ENCODE measurements at places on chromosomes 12 and 14. TPM values are rescaled to one million over a fixed set of nuclear protein-coding genes. Genes with fewer than 3 reads are reported as not detected.
A peak's percentile ranks its signal among the peaks of the same experiment; 100 is the strongest.

The CCDC197 gene
- not detected for total RNA-seq

The INHBC gene
- 0.13 TPM for total RNA-seq

The KRT5 gene
- not detected for total RNA-seq

The MAP1LC3B2 gene
- 2.0 TPM for total RNA-seq

The KRT73 gene
- total RNA-seq, result 21.9 TPM

The NUAK1 gene
- total RNA-seq, result 0.26 TPM

The TCL1B gene
- 2.0 TPM for total RNA-seq

- no peak for DNase-seq
These were observed 21.1 kb downstream of the SMCO2 start for GRCh38 chr12:27467641-27468040.

DNA sequence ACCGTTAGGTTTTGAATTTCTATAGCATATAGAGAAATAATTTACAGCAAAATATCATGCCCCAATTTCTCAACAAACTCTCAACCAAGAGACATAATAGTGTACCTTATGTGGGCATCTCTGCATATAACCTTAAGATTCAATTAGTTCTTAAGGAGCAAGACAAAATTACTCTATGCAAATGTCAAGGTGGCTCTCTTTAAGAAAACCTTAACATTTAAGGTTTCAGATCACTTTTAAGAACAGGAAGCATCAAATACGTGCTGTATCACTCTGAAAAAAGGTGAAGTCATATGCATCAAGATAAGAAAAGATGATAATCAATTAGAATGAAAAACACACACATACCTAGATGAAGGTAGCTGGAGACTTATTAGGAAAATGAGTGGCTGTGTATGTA is 728.0 kb downstream of the FLRT2 start:
- no peak for DNase-seq

- DNase-seq, result no peak
These were observed 429.0 kb downstream of the LRIG3 start for GRCh38 chr12:58491306-58491705.

DNA sequence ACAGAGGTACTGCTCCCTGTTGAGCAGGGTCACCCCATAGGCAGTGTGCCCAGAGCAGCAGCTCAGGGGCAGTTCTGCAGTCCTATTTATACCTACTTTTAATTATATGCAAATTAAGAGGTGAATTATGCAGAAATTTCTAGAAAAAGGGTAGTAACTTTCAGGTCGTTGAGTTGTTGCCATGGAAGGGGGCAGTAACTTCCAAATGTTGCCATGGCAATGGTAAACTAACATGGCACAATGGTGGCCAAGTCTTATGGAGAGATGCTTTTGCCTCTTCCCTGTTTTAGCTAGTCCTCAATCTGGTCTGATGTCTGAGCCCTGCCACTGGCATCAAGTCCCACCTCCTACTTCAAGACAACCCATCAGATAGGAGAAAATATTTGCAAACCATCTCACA is 30.4 kb upstream of the P2RX7 start:
- DNase-seq, result no peak

GRCh38 chr12:31817120-31817519 is 88.3 kb upstream of the AMN1 start:
- no peak for DNase-seq

DNA sequence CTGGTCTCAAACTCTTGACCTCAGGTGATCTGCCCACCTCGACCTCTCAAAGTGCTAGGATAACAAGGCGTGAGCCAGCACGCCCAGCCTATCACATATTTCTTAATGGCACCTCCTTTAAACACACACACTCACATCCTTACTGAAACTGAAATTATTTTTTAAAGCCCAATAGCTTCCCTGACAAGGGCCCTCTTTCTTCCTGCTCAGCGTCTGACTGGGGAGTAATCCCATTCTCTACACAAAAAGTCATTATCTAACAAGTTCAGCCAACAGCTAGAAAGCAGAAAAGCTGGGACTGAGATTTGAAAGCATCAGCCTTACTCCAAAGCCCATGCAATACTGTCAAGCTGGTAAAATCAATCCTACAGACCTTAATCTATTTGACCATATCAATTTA is 10.0 kb upstream of the AICDA start:
- DNase-seq, result no peak

- no peak for DNase-seq
These were observed 87.0 kb downstream of the BTG1 start for GRCh38 chr12:92058664-92059063.

DNA sequence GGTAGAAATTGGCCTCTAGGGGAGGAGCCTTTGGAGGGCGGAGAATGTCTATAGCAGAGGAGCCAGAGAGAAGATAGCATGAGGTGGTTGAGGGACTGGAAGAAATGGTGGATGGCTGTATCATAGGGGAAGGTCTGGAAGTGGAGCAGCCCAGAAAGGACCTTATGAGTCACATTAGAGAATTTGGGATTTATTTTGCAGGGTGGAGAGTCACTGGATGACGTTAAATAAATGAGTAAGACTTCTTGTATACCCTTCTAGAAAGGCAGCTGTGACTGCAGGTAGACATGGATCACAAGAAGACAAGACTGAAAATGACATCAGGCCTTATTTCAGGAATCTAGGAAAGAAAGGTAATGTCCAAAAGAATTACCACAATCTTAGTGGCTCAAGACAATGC is 208.2 kb upstream of the TMTC1 start:
- no peak for DNase-seq

DNA sequence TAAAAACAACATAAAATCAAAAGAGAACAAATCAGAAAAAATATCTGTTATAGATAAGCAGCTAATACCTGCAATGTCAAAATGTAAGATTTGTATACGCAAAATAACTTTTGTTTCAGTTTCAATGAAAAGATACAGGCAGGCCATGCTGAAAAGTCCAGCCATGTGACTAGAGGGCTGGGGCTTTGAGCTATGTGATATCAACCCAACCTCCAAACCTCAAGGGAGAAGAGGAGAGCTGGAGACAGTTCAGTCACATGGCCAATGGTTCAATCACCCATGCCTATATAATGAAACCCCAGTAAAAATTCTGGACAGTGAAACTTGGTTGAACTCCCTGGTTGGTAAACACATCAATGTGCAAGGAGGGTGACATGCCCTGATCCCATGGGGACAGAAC is 5.3 kb downstream of the COX16 start:
- DNase-seq, result no peak

DNA sequence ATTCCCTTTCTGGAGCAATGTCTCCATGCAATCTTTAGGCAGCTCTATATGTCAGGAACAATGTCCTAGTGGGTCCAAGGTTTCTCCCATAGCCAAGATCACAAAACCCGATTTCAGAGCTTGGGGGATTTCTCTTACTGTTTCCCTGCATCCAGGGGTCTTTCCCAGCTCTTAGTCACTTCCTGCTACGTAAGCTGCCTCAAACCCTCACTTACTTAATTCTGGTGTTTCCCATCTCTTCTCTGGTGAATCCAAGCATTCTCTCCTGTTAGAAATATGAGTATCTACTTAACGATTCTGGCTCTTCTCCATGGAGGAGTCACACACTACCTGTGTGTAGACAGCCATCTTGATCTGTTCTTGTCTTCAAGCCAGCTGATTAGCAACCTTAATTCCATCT is 80.0 kb downstream of the IFNG-AS1 start:
- DNase-seq, result no peak

DNA sequence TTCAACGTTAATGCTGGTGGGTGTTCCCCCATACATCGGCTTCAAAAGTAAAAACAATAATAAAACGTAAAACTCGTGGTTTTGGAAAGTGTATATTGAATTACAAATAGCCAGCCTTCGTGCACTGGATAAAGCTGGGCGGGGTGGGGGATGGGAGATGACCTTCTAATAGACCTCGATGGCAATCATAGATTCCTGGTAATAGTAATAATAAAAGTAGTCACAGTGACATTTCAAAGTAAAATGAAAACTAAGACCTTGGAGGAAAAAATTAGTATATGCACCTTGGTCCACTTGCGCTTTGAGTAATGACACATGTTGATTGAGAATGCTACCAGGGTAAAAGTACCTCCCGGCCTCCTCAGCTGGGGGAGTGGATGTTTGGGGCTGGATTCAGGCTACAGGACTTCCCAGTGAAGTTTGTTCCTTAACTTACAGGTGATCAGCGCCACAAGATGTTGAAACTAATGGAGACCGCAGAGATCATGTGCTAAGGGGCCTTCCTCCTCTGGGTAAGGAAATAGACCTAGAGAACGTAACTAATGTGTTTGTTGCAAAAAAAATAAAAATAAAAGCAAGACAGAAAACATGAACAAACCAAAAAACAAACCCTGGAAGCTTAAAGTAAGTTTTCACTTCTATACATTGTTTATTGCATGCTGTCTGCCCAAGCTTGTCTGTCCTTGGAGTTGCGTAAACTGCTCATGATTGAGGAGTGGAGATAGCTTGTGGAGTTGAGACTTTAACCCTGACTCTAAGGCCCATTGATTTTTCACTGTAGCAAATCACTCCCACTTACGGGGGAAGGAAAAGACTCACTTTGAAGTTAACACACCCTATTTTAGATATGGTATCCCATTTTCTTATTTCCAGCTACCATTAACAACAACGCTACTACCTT is 907 bp upstream of the LRIG3 start:
- no peak for DNase-seq

DNA sequence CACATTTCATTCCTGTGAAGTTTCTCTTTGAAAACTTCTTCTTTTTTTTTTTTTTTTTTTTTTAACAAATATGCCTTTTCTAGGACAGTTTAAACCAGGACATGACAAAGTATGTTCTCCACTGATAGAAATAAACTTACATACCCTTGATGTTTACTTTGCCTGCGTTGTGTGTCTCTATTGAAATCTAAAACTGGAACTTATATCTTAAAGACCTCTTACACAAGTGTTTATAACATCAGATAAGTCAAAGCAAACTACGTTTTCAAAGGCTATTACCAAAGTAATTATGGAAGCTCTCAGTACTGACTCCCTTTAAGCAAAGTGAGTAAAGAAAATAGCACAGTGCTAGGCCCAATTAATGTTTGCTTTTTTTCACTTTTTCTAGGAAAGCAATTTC is 30.6 kb upstream of the ISM2 start:
- no peak for DNase-seq

DNA sequence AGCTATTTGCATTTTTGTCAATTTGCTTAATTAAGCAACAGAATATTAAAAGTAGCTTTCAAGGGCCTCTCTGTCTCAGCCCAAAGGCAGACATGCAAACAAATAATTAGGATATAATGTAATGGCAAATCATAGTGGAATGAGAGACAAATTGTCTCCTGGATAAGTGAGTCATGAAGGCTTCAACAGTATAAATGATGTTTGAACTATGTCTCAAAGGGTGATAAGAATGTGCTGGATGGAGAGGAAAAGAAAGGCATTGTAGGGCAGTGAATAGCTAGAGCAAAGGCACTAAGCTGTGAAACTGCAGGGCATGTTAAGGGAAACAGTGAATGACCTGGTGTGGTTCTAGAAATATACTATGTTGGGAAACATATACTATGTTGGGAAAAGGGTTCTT is 53.5 kb upstream of the PPP1R12A start:
- DNase-seq, result no peak

DNA sequence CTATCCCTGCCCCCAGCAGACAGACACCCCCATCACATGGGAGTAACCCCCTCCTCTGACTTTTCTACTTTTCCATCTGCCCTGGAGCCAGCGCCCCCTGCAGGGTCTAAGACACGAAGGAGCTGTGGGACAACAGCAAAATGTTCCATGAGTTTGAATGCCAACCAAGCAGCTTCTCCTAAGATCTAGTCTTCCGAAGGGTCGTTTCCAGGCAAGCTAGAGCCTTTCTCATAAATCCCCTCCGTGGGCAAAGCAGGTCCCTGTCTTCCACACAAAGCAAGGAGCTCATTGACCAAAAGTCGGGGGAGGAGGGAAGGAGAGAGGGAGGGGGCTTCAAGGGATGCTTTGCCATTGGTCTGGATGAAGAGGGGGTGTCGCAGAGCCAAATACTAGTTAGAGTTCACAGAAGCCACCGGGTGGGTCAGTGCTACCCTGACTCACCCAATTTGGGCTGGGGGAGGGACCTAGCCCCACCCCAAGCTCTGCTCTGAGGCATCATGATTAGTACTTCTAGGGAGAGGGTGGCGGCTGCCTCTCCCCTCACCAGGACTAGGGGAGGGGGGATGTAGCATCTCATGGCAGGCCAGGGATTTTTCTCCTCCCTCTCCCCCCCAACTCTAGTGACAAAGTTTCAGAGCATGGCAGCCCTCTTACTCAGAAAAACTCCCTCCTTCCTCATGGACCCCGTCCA is 1.6 kb downstream of the MSI1 start:
- no peak for DNase-seq

GRCh38 chr12:132083941-132084620 is 60.0 kb downstream of the DDX51 start:
- DNase-seq, result peak; percentile 83

DNA sequence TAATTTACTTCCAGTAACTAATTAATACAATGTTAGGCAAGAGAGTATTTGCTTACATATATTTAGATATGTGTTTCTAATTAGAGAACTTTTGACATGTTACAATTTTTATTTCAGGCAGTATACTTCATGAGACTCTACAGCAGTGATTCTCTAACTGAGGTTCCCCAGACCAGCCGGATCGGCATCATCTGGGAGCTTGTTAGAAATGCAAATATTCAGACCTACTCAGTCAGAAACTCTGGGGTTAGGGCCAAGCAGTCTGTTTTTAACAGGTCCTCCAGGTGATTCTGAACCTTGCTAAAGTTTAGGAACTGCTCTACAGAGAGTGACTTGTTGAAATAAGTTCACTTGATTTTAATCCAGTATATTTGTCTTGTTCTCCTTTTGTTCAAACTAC is 46.5 kb downstream of the ARID2 start:
- no peak for DNase-seq

- no peak for DNase-seq
These were observed 21.4 kb upstream of the CKAP4 start for GRCh38 chr12:106269150-106269771.

GRCh38 chr12:76866151-76866567 is 12.7 kb downstream of the CSRP2 start:
- no peak for DNase-seq

DNA sequence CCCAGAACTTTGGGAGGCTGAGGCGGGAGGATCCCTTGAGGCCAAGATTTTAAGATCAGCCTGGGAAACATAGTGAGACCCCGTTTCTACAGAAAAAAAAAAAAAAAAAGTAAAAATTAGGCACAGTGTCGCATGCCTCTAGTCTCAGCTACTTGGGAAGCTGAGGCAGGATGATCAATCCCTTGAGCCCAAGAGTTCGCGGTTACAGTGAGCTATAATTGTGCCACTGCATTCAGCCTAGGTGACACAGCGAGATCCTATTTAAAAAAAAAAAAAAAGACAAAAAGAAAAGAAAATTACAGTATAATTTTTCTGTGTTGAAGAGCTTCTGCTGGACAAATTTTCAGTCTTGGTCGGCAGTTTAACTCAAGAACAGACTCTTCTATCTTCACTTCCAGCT is 133.9 kb upstream of the FGD4 start:
- no peak for DNase-seq

- DNase-seq, result no peak
These were observed 27.6 kb downstream of the KITLG start for GRCh38 chr12:88552610-88553079.

- DNase-seq, result no peak
These were observed 27.6 kb downstream of the ETFBKMT start for GRCh38 chr12:31687101-31687527.
